Stimulated activated CD8-positive, alpha-beta memory T cell treated with anti-CD3 and anti-CD28 coated beads, Interleukin-4, amount 100 ng/mL, for 1 hour (primary cell): ENCODE measurements at places on chromosomes 6 and 20.
A peak's percentile ranks its signal among the peaks of the same experiment; 100 is the strongest.

DNA sequence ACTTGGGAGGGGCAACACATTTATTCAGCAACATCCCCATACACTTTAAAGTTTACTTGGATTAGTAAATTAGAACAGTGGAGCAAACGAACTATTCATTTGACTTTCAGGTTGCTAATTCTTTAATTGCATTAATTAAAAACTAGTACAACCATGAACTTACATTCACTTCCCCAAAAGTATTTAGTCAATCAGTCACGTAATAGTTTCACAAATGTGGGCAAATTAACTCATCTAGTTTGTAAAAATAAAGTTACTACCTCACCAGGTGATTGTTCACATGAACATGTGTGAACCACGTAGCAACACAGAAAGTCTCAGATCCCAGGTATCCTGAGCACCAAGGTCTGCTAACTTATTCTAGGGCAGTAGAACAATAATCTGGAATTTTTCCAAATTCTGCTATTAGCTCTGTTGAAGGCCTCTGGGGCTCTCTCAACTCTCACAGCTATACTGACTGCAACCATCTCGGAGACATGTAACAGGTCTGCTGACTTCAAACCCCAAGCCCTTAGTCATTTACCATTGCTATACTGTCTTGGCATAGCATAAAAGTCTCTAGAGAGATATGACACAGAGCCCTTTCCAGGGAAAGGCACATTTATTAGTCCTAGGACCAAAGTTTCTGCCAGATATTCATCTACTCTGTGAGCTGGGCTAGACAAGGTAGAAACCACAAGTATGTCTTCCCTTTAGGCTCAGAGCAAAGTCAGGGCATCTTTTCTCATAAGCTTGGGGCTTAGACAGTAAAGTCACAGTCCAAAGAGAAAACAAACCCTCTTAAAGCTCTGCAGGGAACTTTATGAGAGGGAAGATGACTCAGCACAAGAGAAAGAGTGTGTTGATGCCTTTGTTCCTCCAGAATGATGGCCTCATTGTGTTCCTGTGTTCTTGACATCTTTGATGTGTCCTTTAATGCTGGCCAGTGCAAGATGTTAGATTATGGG lies 50.9 kb upstream of the CCDC28A start:
- DNase-seq: no peak

- DNase-seq: no peak
These were observed 84.6 kb upstream of the SPTLC3 start for GRCh38 chr20:12924126-12924525.

- DNase-seq: no peak
These were observed 8.2 kb upstream of the LKAAEAR1 start for GRCh38 chr20:64092258-64093012.

DNA sequence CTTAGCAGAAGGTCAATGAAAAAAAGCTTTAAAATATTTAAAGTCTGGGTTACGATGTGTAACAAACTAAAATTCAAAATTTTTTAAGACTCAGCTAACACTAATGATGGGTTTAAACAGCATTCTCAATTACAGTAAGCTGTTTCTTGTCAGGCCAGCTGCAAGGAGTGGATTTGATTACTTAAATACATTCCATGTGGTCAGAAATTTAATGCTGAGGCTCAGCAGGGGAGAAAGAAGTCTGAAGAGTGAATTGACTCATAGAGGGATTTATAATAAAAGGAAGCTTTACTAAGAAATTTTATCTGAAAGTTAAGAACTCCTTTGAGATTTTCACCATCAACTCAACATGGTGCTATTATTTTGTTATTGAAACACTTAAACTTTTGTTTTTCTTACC lies 398.6 kb downstream of the KHDRBS2 start:
- DNase-seq: no peak

DNA sequence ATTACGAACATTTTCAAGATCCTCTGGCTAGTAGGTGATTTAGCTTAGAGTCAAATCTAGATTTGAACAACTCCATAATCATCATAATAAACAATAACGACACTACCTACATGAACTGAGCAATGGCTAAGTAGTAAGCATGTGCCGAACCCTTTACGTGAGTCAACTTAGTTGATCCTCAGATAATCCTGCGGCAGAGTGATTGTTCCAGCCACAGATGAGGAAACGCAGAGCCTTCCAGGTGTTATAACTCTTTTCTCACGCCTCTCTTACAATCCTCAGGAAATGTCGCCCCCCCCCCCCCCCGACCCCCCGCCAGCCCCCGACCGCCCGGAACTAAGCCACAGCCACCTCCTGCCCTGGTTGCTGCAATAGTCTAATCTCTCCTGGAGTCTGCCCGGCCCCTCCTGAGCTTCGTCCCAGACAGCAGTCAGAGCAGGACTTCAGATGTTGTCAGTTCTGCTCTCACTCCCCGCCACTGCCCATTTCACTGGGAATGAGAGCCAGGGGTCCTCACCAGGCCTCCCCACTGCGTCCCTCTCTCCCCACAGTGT lies 141.5 kb upstream of the AGPAT4 start:
- DNase-seq: no peak

DNA sequence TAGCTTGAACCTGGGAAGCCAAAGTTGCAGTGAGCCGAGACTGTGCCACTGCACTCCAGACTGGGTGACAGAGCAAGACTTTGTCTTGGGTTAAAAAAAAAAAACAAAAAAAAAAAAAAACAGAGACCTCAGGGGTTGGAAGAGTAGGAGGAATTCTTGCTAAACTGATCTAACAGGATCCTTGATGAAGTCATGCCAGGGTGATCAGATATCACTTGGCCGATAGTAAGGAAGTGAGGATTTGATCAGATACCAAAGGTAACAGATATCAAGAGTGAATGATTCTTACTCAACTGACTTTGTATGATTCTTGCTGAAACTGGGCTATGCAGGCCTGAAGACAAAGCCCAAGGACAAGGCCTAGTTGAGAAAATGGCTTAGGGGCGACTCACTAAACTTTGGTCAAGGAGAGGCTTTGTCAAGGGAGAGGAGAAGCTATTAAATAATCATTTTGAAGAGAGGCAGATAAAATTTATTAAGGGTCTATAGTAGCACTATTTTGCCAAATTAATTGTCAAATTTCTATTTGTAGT lies 624.7 kb downstream of the UTRN start:
- DNase-seq: no peak

GRCh38 chr20:59750209-59750840 lies 146.0 kb downstream of the PHACTR3 start:
- DNase-seq: no peak

DNA sequence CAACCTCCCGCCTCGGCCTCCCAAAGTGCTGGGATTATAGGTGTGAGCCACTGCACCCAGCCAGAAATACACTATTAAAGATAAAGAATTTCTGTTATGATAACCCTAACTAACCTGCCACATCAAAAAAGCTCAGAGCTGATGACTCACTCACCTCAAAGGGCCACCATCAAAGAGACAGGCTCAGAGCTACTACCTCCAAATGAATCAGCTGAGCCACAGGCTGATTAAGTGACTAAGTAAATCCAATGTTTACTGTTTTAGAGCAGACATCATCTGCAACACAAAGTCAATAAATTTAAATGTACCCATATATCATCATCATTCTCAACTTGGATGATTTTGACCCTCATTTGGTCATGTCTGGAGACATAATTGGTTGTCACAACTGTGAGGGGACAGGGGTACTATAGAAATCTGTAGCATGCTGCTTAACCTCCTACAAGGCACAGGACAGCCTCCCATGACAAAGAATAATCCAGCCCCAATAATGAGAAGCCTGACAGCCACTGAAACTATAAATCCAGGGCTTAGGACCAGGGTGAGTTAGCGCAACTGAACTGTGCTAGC lies 106.5 kb downstream of the ATP9A start:
- DNase-seq: peak; percentile 20

GRCh38 chr6:148291876-148292275 lies 50.8 kb upstream of the SASH1 start:
- no peak for DNase-seq

GRCh38 chr6:31952890-31953289 lies 5.9 kb downstream of the NELFE start:
- DNase-seq: no peak

DNA sequence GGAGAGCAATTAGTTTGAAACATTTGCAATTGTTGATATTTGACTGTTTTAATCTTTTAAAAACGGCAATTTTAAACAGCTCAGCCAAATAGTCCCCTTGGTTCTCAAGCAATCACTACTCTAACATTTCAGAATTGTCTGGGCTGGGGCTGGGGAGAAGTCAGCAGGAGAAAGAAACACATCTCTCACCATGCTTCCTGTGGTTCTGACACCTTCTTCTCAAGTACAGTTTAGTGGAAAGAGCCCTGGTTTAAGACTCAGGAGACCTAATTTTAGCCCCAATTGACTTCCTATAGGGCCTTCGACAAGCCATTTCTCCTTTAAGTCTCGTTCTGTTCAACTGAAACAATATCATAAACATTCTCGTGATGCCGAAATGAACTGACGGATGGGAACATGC lies 168.4 kb upstream of the CDYL start:
- no peak for DNase-seq

GRCh38 chr20:47782920-47783552 lies 2.2 kb downstream of the SULF2 start:
- DNase-seq: no peak

DNA sequence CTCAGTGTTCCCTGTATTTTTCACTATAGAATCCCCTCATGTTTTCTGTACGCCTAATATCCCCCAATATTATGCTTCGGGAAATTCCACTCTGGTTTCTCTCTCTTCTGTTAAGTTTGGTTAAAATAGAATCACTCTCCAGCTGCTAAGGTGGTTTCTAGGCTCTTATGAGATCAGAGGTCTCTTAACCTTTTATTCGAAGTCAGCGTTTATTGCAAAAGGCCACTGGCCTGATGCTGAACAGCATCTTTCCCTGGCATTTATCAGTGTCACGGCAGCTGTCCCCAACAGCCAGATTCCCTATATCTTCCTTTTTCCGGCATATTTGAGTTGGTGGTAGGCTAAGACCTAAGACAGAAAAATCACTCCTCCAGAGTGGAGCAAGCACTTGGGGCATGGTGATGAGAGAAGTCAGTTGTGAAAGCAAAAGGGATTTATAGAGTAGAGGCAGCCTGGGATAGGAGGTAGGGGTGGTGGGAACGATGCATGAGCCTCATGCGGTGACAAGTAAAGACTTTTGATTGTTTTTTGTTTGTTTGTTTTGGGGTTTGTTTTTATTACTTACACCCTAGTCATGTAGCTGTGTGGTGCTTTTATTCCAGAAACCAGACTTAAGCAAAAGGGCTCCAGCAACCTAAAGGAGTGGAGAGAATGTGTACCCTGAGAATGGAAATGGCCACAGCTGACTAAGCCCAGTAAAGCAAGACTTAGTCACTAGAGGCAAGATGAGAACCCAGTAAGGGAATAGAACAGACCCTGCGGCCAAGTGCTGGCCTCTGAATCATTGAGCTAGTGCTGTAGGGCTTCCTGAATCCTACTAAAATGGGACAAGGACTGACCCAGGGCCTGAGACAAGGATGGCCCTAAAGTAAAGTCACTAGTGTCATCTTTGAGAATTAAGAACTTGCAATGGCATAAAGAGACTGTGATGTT lies 233.0 kb upstream of the PRND start:
- no peak for DNase-seq

- no peak for DNase-seq
These were observed 59.8 kb upstream of the GCLC start for GRCh38 chr6:53604623-53605190.

- no peak for DNase-seq
These were observed 1.3 kb downstream of the SIRPB1 start for GRCh38 chr20:1618479-1618878.

GRCh38 chr6:38248500-38249234 lies 391.1 kb downstream of the BTBD9 start:
- DNase-seq: no peak

- DNase-seq: no peak
These were observed 109.6 kb downstream of the SCAF8 start for GRCh38 chr6:154842833-154843232.

DNA sequence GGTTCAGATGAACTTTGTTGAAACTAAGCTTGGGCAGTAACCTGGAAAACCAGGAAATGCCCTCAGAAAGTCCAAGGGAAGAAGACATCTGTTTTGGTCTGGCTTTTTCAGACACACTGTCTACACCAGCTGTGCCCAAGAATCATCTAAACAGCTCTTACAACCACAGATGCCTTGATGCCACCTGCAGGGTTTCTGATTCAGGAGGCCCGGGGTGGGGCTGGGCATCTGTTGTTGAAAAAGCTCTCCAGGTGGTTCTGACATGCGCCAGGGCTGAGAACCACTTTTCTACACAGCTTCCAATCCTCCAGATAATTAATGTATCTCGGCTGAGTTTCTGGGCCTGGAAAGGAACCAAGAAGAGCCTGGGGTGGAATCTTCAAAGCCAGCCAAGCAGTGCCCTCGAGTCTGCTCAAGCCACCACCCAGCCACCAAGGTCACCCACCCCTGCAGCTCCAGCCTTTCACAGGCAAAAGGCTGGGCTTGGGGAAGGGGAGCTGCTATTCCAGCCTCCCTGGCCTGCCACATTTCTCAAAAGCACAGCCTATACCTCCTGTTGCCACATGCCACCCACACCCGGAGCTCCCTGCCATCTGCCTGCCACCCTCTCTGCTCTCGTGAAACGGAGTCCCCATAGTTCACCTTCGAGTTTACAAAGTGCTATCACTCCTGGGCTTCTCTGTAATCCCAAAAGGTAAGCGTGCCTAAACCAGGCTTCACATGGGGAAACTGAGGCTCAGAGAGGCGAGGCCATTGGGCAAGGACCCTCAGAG lies 9.4 kb downstream of the MDGA1 start:
- DNase-seq: no peak

- DNase-seq: no peak
These were observed 105.9 kb downstream of the ADGRB3 start for GRCh38 chr6:68740828-68741500.

- no peak for DNase-seq
These were observed 86.9 kb downstream of the SOBP start for GRCh38 chr6:107576852-107577251.

GRCh38 chr6:130434174-130434873 lies 68.5 kb downstream of the TMEM200A start:
- DNase-seq: no peak

DNA sequence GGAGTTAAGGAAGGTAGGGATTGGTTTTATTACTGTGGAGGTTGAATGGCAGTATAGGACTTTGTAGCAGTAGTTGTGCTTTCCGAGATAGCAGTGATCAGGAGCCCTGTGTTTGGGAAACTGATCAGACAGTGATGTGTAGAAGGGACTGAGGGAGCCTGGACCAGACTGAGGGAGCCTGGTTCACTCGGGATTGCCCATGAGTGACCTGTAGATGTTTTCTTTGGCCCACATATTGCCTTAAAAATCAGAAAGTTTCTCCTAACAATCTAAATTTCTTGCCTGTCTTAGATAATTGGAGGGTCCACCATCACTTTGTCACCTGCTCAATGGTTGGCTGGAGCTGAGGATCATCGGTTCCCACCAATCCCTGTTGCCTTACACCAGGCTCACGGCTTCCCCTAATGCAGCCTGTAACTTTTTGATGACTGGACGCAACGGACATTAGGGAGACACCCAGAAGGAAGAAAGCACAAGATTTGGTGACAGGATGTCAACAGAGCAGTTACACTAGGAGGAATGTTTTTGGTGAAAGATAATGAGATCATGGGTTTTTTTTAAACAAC lies 1.1 kb downstream of the CDS2 start:
- no peak for DNase-seq

DNA sequence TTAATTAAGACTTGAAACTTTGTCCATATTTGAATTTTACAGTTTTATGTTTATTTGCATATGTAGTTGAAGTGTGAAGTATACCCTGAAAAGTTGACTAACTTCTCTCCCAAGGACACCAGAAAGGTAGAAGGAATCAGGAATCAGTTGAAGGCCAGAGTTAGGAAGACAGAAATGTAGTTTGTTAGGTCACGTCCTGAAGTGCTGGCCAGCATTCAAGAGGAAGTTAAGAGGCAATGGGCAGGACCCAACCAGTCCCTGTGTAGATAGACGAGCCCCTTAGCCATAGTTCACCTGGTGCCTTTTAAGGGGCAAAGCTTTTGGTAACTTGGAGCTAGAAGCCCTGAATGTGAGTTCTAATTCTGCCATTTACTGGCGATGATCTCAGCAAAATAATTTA lies 250.4 kb upstream of the KCNQ5 start:
- no peak for DNase-seq
